Erythroblast (primary cell): ENCODE measurements at places on chromosomes 1 and 21.

GRCh38 chr1:43366179-43366578 lies 1.6 kb downstream of the ELOVL1 start:
- peak; percentile 43 for DNase-seq

- DNase-seq = no peak
Measured at GRCh38 chr1:89081005-89081404, 16.0 kb upstream of the GBP1 start.

GRCh38 chr1:78408810-78409209 lies 82.0 kb upstream of the PTGFR start:
- DNase-seq = no peak

DNA sequence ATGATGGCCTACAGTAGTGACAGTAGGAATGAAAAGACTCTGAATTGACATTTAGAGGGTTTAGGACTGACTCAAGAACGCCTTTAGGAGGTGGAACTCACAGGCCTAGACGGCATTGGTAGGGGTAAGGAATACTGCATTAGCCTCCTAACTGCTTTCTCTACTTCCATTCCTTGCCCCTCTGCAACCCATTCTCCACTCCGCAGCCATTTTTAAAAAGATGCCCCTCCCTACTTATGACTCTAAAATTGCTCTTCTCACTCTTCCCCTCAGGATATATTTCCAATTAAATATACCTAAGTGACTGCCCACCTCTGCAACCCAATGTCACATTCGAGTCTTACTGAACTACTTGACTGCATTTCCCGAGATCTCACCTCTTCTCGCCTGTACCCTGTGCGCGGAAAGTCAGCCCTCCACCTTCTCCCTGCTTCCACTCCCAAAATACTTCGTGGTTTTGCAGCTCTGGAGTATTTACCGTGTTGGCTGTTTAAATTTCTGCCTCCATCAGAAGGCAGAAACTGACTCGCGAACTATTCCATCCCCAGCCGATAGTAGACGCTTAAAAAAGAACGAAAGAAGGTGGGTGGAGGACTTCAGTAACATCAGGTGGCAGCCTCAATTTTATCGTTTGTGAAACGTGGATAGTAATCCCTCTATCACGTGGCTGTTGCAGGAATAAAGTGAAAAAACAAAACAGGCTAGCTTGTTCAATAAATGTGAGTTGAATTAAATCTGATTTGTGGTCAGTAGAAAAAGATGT lies 1.1 kb upstream of the YBX1 start:
- DNase-seq = peak; percentile 67

DNA sequence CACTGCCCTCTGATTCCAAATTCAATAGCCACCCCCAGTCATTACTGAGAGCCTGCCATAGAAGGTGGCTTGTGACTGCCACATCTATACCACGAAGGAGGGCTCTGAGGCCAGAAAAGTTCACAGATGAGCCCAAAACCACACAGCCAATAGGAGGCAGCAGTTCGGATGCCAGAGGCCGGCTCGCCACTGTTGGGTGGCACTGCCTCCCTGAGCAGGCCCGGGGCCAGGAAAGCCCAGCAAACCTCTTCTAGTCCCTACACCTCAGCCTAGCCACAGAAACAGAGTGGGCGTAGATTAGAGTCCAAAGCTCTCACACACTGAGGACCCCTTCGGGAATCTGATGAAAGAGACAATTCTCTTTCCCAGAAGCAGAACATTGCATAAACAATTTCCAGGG lies 5.9 kb upstream of the CAMK2N1 start:
- no peak for DNase-seq
